ENCODE measurements at places on chromosomes 1 and 21.

DNA sequence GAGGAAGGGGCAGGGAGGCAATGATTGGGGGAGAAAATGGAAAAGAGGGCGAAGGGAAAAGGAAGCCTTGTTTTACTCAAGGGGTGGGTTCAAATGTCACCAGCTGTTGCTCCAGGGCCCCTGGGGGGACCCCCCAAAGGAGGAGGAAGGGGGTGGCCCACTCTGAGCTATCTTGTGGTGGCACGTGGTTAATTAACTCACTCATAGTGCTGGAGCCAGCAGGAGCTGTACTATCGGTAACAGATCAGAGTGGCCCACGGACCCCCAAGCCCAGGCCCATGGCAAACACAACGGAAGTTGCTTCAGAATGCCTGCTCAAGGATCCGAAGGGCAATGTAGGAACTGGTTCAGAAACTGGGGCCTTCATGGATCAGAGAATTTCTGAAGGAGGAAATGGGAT, 7.2 kb downstream of the TFF2 start:
- no peak for DNase-seq

DNA sequence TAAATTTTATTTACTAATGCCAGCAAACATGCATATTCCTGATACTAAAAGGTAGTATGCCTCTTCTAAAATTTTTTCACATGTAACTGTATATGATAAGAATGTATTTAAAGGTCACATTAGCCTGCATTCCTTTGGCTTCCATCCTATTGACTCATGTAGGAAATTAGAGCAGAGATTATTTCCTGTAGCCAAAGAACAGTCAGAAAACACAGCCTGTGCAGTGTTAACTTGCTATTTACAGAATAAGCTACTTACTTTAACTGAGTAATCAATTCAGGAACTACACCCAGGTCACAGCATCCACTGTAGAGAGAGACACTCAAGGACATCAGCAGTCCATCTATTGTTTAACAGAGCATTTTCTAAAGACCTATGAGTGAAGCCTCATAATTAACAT, 154.5 kb upstream of the ADGRL4 start:
- no peak for DNase-seq

DNA sequence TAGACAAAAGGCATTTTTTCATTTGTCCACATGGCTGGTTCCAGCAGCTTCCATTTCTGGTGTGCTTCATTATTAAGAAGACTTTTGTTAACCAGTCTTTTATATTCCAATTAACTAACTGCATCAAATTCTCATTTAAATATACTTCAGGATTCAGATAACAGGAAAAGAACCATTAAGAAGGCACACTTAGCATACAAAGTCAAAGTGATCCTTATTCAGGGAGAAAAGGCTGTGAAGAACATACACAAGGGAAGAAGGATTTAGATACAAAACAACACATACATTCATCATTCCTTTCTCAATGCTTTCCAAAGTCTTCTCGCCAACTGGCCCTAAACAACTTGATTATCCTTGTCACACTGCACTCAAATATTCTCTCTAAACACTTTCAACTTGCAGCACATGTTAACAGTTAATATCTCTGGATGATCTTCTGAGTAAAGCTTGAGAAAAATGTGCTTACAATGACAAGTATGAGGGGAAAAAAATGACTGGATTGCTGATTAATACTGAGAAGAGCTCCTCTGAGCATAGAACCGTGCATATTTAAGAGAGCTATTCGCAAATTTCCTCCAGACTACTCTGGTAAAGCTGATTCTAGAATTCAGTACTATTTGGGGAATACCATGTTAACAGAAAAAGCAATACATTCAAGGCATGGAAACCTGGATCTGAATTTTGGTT, 225.2 kb upstream of the TNR start:
- DNase-seq = no peak

DNA sequence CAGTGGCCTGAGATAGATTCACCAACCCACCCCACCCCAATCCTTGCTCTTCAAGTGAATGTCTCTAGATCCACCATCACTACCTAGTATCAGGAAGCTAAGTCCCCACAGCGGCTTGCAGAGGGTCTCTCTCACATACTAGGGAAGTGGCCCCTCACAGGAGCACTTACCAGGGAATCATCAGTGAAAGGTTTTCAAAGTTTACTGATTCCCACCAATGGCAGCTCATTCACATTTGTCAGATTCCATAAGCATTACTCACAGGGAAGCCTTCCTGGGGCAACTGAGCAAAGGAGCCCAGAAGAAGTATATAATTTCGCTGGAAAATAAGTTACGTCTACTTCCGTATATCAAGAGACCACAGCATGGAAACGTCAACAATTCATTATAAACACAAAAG, 120.8 kb downstream of the GREM2 start:
- no peak for DNase-seq

DNA sequence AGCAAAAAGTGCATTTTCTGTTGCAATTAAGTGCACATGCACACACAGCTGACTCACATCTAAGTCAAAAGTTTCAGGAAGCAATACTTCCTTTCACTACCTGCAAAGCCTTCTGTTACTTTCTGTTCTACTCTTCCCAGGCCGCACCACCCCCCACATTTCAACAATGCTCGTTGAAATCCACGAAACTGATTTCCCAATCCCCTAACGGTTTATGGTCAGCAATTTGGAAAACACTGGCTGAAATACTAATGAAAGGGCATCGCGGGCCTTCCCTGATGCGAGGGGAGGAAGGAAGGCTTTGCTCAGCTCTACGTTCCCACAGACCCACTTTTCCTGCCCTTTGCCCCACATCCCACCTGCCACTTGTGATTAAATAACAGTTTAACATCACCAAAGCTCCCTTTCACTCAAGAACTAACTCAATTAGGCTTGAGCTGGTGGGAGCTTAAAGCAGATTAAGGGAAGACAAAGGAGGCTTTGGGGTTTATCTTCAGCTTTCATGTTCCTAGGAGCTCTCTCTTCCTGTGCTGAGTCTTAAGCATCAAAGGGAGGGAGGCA, 243.2 kb upstream of the RAB4A start:
- no peak for DNase-seq

DNA sequence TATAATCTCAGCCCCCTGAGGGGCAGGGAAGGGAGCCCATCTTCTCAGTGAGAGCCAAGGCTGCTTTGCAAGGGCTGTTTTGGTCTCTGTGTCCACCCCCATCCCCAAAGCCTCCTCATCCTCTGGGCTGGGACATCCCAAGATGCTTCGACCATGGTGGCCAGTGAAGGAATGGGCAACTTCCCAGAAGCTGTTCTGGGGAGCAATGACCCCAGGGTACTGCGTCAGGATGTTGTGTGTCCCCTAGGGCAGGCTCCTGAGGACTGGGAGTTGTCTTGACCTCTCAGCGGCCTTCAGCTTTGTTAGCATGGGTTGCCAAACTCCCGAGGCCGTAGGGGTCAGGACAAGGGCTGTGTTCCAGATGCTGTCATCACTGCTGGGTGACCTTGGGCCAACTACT, 238.4 kb upstream of the POU3F1 start:
- DNase-seq = no peak

DNA sequence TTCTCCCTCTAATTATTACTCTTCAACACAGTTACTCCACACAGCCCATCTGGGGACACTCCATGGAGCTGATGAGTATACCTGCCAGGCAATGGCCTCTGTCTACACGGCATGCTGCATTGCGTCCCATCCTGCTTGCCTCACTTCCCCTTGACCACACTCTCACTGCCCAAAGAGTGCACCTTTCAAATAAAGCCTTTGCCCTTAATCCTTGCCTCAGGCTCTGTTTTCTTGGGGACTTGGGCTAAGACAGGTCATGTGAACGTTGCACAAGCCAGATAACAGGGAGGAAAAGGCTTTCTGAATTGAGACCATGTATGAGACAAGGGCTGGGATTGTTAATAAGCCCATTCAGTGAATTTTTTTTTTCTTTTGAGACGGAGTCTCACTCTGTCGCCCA, 40.0 kb upstream of the SIM2 start:
- no peak for DNase-seq

DNA sequence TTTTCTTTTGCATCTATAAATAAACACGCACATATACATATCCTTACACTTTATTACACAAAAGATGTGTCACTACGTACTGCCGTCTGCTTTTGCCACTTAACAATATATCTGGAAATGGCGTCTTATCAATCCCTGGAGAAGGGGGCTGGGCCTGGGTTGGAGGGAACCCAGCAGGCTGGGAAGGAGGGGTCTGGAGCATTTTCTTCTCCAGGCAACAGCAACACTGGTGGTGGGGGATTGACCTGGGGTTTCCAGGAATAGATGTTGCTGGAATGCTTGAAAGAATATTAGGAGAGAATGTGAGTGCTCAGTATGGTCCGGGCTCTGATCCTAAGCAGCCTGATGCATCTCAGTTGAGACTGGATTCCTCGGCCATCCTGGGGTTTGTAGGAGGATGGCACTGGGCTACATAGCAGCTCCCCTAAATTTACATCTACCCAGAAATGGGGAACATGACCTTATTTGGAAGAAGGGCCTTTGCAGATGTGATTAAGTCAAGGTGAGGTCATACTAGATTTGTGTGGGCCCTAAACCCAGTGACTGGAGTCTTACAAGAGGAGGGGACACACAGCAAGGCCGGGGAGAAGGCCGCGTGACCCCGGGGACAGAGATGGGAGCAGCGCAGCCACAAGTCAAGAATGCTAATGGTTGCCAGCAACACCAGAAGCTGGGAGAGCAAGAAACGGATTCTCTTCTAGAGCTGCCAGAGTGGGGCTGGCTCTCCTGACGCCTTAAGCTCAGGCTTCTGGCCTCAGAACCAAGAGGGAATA, 98.6 kb downstream of the SIK1 start:
- no peak for DNase-seq

DNA sequence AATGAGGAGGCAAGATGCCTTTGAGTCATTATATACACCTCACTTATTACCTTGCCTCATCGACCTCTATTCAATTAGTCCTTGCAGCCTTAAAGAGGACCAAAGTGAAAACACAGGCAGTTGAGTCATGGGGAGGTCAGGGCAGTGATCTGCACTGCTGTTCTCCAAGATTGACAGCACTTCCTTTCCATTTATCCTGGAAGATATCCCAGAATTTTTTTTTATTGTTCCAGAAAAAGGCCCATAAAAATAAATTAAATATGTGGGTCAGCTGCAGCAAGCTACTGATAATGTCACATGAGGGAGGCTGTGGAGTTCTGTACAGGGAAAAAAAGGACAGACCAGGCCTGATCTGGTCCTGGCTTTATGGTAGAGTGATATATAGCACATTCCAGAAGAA, 33.2 kb upstream of the CDC42BPA start:
- no peak for DNase-seq
